ENCODE measurements at places on chromosomes 2 and 18.

DNA sequence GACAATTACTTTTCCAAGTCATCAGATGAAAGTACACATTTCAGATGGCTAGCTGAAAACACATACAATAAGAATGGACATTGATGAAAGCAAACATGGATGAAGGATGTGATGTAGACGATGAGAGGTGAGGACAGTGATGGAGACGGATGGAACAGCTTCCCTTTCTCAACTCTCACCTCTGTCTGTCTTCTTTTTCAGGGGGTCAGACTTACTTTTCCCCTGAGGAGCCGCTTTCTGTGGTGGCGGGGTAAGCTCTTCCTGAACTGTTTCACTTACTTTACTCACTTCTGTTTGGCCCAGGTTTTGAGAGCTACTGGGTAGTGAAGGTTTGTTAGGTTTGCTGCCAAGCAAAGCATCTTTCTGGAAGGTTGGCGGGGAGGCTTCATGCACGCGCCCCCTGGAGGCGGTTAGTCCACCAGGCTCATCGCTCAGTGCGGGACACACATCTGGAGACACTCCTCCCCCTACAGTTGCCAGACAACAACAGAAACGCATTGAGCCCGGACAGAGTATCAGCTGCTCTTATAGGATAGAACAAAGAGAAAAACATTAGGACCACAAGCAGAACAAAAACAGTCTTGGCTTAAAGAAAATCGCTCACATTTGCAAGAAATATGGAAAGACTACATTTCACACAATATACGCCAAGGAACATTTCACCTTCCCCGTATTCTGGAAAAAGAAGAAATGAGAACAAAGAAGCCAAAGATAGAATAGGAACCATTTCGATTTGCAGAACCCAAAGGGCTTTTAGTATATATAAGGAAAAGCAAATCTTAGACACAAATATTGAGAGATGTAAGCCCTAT is 90.5 kb downstream of the MYOM1 start:
- DNase-seq, result peak; percentile 69

DNA sequence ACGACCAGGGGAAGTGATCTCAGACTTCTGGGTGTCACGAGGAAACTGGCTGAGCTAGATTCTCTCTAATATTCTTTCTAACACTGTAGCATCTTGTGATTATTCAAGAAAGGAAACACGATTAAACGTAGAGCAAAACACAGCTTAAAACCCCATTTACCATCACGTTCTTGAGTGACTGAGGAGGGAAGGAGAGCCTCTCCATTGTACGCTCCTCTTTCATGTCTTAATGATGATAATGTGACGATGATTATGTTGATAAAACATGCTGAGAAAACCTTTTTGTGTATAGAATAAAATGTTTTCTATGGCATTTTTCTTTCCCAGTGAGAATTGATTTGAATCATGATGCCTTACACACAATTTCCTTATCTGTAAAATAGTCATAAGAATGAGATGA is 705.6 kb upstream of the ID2 start:
- no peak for DNase-seq

GRCh38 chr2:136766073-136766404 is 694 bp downstream of the THSD7B start:
- DNase-seq, result no peak

- DNase-seq, result no peak
Measured at GRCh38 chr18:3214855-3215637, 4.7 kb downstream of the MYOM1 start.

GRCh38 chr2:158966312-158966711 is 2.1 kb upstream of the TANC1 start:
- no peak for DNase-seq

GRCh38 chr2:216677439-216678097 is 17.8 kb downstream of the IGFBP5 start:
- no peak for DNase-seq

DNA sequence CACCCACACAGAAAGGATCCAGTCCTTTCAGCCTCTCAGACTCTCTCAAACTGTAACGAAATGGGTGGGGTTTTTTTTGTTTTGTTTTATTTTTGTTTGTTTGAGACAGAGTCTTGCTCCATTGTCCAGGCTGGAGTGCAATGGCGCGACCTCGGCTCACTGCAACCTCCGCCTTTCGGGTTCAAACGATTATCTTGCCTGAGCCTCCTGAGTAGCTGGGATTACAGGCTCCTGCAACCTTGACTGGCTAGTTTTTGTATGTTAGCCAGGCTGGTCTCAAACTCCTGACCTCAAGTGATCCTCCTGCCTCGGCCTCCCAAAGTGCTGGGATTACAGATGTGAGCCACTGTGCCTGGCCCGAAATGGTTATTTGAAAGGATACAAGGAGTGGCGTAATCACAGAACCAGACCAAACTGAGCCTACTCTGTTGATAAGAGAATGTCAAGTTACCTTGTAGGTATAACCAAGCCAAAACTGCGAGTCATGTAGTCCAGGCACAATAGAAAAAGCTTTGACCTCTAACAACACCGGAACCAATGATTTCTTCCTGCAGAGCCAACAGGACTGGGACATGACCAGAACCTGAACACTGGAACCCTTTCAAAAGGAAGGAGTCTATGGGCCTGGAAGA is 72.5 kb downstream of the NCAPH start:
- DNase-seq, result no peak

DNA sequence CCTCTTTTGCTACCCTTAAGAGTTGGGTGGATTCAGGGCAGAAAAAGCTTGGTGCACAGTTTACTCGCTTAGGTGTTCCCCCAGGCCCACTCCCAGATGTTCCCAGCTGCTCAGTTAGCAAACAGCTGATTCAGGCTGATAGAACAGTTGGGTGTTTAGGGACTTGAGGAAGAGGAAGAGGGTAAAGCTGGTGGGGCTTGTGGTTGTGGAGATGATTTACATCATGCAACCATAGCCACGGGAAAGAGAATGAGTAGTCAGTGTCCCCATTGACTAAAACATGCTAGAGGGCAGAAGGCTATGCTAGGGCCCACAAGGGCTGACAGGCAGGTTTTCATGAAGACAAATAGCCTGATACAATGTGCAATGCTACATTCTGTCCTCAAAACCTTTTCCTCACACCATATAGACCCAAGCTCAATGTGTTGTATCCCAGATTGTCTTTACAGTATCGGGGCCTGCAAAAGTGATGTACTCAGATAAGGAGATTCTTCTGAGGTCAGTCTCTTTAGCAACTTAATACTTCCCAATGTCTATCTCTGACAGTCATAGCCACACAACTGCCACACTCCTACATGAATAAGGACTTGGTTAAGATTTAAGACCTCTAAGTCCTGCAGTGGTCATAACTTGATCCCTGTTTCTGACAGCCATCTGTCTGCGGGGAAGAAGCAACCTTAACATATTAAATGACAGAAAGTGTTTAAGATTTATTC is 15.6 kb downstream of the COLEC12 start:
- peak; percentile 50 for DNase-seq

DNA sequence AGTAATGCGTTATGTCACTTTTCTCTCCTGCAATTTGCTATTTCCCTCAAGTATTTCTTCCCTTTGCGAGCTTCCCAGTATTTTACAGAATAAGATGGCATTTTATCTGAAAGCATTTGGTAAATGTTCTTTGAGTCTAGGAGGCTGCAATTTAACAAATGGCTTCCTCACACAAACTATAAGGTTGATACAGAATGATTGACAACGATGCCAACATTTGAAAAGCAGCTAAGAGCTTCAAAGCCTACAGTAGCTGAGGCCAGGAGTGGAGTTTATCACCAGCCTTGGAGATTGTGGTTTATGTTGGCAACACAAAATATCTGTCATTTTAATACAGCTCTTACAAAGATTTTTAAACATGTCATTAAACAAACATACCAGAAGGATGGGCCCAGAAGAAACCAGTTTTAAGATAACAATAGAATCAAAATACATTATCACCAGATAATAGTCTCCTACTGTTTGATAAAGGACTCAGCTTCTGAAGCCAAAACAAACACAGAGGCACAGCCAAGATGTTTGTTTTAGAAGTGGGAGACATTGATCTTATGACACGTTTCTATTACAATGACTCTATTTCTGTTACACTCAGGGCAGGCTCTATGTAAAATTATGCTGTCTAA is 711.4 kb upstream of the ACVR2A start:
- DNase-seq, result no peak

DNA sequence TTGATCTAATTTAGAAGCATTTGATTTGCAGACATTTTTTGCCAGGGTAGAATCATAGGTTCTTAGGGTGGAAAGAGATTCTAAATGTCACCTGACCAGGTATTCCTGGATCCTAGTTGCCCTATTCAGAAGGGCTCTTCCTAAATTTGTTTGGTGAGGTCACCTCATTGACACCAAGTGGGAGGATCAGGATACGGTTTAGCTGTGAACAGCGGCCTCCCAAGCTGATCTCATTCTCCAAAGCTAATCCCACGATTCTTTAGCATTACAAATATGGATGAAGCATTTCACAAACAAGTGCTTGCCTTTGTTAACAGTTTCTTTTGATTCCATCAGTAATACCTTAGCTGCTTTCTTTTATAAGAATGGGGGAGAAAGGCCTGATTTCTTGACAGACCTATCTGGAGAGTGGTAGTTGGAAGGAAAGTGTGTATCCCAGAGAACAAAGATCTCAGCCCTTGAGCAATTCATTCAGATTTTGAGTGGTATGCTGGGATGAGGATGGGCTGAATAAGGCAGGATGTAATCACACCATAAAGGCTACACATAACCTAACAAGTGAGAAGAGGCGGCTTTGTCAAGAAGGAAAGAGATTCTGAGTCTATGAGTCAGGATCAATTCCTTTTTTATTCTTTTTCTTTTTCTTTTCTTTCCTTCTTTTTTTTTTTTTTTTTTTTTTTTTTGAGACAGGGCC is 16.6 kb downstream of the KCTD1 start:
- no peak for DNase-seq

- DNase-seq, result no peak
Measured at GRCh38 chr2:47682216-47682749, 100.7 kb upstream of the MSH6 start.

GRCh38 chr2:209574515-209574914 is 150.7 kb downstream of the MAP2 start:
- no peak for DNase-seq

GRCh38 chr18:28999726-29000125 is 822.8 kb upstream of the CDH2 start:
- no peak for DNase-seq

- no peak for DNase-seq
Measured at GRCh38 chr18:56412951-56413350, 225.4 kb downstream of the TXNL1 start.

DNA sequence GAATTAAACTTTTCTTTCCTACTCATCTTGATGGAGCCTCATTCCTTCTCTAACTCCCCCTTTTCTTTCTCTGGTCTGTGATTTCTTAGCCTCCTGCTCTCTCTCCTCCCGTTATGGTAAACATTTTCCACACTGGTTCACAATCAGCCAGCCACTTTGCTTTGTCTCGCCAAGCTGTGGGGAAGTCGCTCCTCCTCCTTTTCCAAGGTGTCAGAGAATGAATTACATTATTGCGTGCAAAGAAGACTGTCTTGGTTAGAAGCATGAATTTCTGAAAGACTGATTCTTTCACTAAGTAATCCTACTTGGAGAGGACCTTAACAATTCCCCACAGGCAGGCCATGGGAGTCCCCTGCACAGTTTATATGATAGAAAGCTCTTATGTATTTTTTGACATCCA is 46.1 kb downstream of the RASGRP3 start:
- no peak for DNase-seq

- no peak for DNase-seq
Measured at GRCh38 chr2:70411483-70412125, 109.7 kb upstream of the FAM136A start.

DNA sequence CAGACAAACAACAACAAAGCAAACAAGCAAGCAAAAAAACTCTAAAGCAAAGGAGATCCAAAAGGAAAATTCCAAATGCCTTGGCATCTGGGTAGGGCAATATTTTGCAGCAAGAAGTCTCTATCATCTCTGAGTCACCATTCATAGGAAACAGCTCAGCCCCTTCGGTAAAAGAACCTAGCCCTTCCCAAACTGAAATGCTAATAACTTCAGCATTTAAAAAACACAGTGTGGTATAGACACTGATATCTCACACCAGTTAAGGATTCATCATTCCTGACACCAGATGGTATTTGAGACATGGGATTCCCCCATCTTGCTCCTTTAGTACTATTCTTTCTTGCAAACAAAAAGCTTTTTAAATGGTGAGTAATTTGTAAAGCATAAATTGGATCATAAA is 491.8 kb downstream of the TXNL1 start:
- no peak for DNase-seq

DNA sequence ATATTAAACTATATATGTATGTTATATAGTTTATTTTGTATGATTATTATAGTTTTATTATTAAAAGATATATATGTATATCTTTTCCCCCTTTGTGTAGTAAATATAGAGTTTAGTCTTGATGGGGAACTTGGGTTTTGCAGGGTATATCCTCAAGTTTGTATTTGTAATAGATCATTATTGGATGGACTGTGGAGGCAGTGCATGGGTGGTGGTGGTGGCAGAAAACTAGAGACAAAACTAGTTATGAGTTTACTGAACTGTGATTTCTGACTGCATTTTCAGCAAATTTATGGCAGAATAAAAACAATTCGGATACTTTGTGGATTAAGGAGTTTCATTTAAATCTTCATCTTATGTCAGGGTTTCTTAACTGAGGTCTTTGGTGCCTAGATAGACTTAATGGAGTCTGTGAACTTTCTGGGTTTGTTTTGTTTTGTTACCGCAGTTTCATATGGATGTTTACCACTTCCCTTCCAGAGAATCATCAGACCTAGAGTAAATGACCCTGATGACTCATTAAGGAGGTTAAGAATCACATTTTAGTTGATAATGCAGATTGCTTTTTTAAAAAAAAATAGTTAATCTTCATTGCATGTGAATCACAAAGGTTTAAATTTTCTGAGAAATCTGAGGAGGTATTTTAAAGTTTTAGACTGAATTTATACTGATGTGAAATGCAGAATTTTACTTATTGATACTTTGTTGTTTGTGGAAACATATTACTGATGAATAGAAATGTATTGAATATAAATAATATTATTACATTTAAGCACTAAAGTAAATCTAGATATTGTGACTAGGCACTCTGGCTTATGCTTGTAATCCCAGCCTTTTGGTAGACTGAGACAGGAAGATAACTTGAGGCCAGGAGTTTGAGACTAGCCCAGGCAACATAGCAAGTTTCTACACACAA is 14.5 kb downstream of the EPC2 start:
- no peak for DNase-seq

DNA sequence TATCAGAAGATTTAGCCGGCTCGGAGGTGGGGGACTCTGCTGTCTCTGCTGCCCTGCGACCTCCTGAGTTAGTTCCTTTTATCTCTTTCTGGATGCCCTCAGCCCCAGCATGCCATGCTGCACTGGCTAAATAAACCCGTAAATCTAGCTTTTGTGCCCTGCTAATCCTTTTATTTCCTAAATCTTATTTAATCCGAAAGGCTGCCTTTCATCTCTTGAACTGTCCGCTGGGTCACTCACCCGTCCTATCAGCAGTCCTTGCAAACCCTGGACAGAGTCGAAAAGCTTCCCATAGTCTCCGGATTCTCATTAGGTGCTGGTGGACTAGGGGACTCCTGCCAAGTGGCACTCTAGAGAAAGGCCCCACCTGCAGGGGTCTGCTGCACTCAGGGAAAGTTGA is 122.0 kb upstream of the APCDD1 start:
- no peak for DNase-seq

GRCh38 chr2:55153584-55154299 is 78.4 kb downstream of the CLHC1 start:
- no peak for DNase-seq

GRCh38 chr2:74010087-74010541 is 25.4 kb downstream of the TET3 start:
- no peak for DNase-seq
